ENCODE measurements at places on chromosomes 3 and 15. TPM values are rescaled to one million over a fixed set of nuclear protein-coding genes. Genes with fewer than 3 reads are reported as not detected.

The CEP19 gene
- polyA plus RNA-seq: 1.6 TPM

The KIF7 gene
- polyA plus RNA-seq: 5.7 TPM

The C3orf49 gene
- 0.22 TPM for polyA plus RNA-seq

The AMOTL2 gene
- 38.9 TPM for polyA plus RNA-seq

The GPR156 gene
- 1.7 TPM for polyA plus RNA-seq

The SEMA6D gene
- 60.2 TPM for polyA plus RNA-seq

DNA sequence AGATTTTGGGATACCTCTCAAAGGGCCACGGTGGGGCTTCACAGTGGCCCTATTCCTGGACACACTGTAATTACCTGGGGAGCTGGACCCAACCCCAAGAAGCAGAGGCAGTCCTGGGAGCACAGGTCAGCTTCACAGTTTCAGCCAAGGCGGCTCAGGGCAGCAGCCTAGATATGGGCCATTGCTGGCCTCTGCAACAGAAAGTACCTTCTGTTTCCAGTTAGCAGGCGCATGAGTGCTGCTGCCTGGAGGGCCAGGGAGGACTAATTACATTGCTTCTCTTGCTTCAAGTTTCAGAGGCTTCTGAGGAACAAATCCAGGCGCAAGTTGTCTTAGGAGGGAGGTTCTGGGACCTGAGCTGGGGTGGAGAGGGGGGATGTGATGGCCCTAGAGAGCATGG, 13.5 kb upstream of the DUSP7 start:
- no peak for DNase-seq

- no peak for DNase-seq
Observed at GRCh38 chr3:4703054-4703480, 209.9 kb downstream of the ITPR1 start.

- no peak for DNase-seq
Observed at GRCh38 chr3:161452179-161452578, 44.4 kb upstream of the OTOL1 start.

DNA sequence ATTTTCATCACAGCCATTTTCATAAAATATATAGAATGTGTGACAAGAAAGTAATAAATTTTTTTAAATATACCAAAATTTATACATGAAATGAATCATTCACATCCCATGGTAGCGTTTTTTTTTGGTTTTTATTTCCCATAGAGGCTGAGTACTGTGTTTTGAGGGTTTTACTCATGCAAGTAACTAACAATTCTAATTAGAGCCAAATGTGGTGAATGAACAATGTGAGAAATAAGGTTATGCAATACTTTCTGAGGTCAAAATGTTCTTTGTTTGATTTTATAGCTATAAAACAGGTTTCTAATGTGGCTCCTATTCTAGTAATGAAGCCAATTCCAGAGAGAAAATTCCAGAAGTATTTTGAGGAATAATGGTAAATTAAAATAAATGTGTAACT, 386.8 kb downstream of the TBC1D5 start:
- no peak for DNase-seq

DNA sequence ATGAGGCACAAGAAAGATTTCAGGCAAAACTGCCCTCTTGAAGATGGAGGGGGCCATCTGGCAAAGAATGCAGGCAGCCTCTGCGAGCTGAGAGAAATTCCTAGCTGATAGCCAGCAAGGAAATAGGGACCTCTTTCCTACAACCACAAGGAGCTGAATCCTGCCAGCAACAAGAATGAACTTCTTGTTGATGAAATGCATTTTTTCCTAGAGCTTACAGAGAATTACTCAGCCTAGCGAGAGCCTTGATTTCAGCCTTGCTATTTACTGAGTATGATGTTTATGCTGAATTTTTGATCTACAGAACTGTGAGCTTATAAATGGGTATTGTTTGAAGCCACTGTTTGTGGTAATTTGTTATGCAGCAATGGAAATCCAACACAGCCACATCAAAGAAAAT, 148.5 kb upstream of the NAALADL2 start:
- no peak for DNase-seq

- DNase-seq: no peak
Observed at GRCh38 chr15:78915341-78916087, 29.3 kb downstream of the CTSH start.
